ENCODE measurements at places on chromosomes 11 and 22.

DNA sequence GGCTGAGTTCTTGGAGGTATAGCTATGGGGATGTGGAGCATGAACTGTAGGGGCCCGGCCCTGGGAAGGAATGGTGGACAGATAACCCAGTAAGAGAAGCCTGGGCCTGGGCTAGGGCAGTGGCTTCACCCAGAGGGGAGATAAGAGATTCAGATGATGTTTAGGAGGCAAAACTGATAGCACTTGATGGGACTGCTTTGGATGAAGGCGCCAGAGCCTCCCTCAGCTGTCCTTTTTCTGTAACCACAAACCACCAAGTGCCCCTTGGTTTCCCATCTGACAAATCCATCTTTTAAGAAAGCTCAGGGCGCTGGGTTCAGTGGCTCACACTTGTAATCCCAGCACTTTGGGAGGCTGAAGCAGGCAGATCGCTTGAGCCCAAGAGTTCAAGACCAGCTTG, 23.4 kb downstream of the RELT start:
- no peak for DNase-seq

DNA sequence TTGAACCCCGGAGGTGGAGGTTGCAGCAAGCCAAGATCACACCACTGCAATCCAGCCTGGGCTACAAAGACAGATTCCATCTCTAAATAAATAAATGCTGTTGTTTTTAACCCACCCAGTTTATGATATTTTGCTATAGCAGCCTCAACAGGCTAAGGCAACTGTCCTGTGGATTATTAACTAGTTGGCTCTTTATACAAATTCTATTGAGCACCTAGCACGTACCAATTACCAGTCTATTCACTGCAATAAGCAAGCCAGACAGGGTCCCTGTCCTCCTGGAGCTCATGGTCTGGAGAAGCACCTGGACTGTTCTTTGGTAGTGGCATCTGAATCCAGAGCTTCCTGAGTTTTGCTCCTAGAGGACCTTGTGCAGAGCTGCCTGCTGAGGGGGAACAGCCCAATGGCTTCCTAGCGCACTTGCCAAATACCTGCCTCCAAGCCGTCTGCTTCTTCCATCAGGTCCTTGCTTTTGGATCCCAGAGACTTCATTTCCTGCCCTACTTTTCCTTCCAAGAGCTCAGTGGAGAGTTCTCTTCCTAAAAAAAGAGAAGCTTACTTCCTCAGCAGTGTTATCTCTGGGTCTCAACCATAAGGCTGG, 49.9 kb upstream of the MICAL2 start:
- no peak for DNase-seq

GRCh38 chr11:26621132-26621531, 49.1 kb upstream of the MUC15 start:
- DNase-seq: no peak

GRCh38 chr11:22640862-22641261, 15.2 kb upstream of the FANCF start:
- no peak for DNase-seq

- peak; percentile 80 for DNase-seq
These were observed 10.2 kb downstream of the PACS1 start for GRCh38 chr11:66080055-66080817.

GRCh38 chr11:107041088-107041444, 22.8 kb upstream of the GUCY1A2 start:
- no peak for DNase-seq

GRCh38 chr11:112665291-112665690, 295.9 kb upstream of the NCAM1 start:
- DNase-seq: no peak

- no peak for DNase-seq
These were observed 250.9 kb upstream of the NARS2 start for GRCh38 chr11:78825591-78826020.

- DNase-seq: no peak
These were observed 75.4 kb downstream of the ARHGAP8 start for GRCh38 chr22:44827666-44828190.

DNA sequence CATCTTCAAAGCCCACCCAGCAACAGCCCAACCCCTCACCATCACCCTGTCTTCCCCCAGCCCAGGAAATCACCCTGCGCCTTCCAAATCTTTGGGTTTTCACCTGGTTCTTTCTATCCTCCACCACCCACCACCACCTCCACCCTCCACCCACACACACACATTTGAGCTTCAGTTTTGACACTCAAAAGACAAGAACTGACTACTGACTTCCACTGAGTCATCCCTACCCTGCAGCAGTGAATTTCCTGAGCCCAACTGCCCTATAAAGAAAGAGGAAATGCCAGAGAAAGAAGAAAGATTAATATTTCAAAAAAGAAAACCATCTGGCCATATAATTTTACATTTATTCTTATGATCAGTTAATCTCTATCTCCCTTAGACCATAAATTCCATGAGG, 137.5 kb downstream of the CHST1 start:
- no peak for DNase-seq

- DNase-seq: no peak
These were observed 1.3 kb downstream of the HARBI1 start for GRCh38 chr11:46615756-46616155.

DNA sequence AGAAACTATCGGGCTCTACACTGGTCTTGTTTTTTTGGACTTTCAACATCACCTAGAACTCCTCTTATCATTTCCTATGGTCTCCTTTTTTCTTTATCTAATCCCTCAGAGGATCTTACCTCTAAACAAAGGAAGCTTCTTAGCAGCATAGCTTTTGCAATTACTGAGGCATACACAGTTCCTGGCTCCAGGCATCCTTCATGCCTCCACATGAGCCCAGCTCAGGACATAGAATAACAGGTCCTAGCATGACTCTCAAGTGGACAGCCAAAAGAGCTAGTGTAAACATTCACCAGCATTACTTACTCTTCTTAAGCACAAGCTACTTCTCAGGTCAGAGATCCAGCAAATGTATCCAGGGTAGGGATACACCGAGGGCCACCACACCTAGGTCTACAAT, 17.1 kb downstream of the CFAP300 start:
- no peak for DNase-seq

- DNase-seq: no peak
These were observed 988 bp downstream of the BANF1 start for GRCh38 chr11:66003291-66003690.

DNA sequence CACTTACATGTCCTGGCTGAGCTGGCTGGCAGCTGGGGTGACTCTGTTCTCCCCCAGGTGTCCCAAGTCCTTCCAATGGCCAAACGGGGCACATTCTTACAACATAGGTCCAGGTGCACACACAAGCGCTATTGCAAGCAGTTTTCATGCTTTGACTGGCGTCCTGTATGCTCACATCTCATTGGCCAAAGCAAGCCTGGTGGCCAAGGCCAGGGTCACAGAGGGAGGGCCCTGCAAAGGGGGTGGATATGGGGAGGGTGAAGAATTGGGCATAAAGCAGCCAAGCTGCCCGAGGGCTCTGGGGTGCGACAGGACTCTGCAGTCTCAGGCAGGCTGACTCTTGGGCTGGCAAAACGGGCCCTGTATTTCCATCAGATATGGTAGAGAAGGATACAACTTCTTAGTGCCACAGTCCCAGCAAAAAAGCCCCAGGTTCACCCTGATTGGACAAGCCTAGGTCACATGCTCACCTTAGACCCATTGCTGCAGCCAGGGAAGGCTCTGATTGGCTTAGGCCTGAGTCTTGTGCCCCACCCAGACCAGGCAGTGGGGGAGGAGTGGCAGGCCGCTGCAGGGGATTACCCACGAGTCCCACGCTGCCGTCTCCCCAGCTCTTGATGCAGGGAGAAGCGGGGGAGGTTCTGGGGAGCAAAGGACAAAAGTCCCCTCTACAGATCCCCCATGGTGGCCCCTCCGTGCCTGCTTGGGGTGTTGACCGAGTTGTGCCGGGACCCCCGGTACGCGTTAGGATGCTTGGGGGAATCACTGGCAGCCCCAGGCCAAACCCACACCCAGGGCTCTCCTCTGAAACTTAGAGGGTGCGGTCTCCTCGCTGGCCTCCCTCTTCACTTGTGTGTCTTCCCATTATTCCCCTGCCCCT, 110.8 kb downstream of the ARHGAP8 start:
- no peak for DNase-seq

- DNase-seq: no peak
These were observed 167.1 kb downstream of the ADAMTS15 start for GRCh38 chr11:130615561-130615960.

DNA sequence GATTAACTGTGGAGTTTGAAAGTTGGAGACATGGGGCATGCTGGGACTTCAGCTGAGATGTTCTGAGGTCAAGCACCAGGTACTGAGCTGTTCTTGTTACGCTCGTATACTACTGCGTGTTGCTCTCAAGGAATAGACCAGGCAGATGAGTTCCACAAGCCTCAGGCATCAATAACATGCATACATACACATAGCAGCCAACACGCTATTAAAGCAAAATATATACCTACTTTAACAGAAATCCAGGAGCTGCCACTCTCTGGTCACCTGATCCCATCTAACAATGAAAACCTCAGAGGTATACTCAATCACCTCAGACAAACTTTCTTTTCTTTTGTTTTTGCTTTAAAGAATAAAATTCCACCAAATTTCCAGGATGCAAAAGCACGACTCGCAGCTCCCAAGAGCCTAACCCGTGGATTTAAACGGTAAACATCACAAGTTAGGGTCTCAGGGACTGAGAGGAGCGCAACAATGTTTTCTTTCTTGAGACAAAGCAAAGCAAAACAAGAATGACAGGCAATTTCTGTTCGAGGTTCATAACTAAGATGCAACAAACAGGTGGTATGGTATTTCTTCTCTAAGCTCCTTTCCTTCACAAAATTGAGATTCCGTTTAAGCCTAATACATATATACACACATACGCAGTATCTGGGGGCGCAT, 16.5 kb downstream of the BLID start:
- no peak for DNase-seq

GRCh38 chr11:84833488-84834088, 793.6 kb downstream of the DLG2 start:
- DNase-seq: no peak

DNA sequence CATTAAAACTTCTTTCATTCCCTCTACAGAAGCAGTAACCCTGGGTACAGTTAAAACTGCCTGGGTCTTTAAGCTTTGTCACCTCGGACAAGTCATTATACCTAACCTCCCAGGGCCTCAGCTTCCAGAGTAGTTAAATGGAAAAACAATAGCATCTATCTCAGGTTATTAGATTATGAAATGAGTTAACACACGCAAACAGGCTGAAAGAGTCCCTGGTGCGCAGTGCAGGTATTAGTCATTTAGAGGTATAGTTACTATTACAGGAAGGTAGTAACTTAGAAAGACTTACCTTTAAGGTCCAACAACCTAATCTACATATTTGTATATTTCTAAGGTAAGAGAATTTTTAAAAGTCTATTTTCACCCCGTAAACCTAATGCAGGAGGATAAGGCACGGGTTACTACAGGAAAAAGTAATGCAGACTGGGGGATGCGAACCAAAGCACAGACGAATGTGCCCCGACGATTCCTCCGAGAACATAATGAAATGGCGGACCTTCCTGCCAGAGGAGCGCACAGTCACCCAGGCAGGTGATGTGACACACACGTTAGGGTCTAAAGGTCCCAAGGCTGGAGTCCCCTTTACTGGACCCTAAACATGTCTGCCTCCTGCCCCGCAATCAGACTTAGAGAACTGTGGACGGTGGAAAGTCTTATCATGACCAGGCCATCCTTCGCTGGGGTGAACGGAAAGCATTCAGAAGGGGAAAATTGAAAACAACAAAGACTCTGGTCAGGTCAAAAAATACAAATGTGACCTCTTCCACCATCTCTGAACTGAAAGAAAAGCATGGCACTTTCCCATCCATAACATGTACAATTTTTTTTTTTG, 1.3 kb downstream of the NAP1L4 start:
- peak; percentile 26 for DNase-seq

GRCh38 chr22:43177479-43177878, 9.5 kb downstream of the TTLL12 start:
- DNase-seq: no peak

- no peak for DNase-seq
These were observed 38.8 kb upstream of the ALX4 start for GRCh38 chr11:44348721-44349120.

GRCh38 chr22:49124608-49125007, 703.1 kb downstream of the BRD1 start:
- DNase-seq: no peak

- no peak for DNase-seq
These were observed 94.6 kb downstream of the NTM start for GRCh38 chr11:131465039-131465438.

DNA sequence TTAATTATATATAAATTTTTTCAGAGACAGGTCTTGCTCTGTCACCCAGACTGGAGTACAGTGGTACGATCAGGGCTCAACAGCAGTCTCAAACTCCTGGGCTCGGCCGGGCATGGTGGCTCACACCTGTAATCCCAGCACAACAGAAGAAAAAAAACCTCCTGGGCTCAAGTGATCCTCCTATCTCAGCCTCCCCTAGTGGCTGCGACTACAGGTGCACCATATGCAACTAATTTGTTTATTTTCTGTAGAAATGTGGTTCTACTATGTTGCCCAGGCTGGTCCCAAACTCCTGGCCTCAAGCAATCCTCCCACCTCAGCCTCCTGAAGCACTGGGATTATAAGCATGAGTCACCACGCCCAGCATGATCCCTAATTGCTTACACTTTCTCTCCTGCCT, 56.1 kb upstream of the SLC35C1 start:
- no peak for DNase-seq

- no peak for DNase-seq
These were observed 96.0 kb downstream of the ETS1 start for GRCh38 chr11:128491195-128491936.

Data from Peyer's patch (tissue), 4 donors.